ENCODE measurements at places on chromosomes 1 and 21.

GRCh38 chr1:118159569-118159968, 25.5 kb downstream of the SPAG17 start:
- no peak for DNase-seq

- DNase-seq: peak; percentile 72
These were observed 255.8 kb upstream of the CACYBP start for GRCh38 chr1:174743654-174744561.

- DNase-seq: no peak
These were observed 4.6 kb downstream of the ATP13A2 start for GRCh38 chr1:17007121-17007520.

DNA sequence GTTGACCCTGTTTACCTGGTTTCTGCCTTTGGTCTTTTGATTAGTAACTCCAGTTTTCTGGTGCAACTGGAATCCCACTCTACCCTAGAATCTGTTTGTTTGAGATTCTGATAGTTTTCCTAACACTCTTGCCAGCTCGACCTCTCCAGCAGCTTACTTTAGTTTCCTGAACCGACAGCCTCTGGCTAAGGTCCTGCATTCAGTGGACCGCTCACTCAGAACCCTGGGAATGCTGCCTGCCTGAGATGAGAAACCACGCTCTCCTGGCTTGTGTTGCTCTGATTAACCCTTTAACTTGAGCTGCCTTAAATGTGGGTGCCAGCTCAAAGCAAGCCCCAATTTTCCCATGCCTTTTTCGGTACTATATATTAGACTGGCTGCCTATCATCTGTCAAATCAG, 45.3 kb upstream of the SIPA1L2 start:
- no peak for DNase-seq

GRCh38 chr1:219587801-219588561, 24.9 kb downstream of the ZC3H11B start:
- no peak for DNase-seq

DNA sequence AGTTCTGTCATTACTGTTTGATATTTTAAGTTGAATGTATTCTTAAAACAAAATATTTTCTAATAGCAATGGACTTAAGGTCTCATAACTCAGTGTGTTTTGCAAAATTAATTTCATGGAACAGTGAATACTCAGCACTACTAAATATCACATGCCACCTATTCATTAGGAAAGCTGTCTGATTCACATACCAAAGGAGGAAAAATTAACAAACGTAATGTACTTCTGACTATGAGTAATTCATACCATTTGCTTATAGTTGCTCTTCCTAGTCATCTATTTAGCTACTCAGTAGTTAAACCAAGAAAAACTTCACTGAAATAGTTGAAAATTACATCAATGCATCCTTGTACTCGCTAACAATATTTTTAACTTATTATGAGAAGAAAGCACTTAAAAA, 35.2 kb downstream of the TP53BP2 start:
- no peak for DNase-seq

DNA sequence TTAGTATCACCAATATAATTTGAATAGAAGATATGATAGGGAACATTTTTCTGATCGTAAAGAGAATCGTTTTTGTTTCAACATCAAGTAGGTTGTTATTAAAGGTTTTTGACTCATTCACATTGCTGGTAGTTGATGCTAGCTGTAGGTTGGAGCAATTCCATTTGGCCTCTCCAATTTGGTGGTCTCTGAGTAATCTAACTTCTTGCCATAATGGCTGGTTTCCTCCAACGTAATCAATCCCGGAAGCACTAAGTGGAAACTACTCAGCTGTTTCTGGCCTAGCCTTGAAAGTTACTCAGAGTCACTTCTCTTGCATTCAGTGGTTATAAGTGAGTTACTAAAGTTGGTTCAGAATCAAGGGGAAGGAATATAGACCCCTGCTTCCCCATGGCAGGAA, 26.0 kb downstream of the RCOR3 start:
- no peak for DNase-seq

DNA sequence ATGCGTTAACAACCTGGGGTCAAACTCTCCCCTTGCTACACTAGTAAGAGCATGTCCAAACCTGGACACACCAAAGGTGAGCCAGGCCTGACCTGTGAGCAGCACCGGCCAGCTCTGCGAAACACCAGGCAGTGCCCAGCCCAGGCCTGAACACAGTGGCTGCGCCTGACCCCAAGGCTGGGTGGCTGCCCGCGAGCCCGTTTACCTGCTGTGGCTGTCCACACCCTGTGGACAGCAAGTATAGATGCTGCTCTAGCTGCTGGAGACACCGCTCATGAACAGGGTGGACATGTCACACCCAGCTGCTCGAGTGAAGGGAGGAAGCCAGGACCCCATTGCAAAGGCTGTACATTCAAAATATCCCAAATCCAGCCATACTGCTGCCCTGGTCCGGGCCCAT, 7.6 kb upstream of the CCDC27 start:
- no peak for DNase-seq

- no peak for DNase-seq
These were observed 207.5 kb downstream of the KCNK2 start for GRCh38 chr1:215290018-215290417.

DNA sequence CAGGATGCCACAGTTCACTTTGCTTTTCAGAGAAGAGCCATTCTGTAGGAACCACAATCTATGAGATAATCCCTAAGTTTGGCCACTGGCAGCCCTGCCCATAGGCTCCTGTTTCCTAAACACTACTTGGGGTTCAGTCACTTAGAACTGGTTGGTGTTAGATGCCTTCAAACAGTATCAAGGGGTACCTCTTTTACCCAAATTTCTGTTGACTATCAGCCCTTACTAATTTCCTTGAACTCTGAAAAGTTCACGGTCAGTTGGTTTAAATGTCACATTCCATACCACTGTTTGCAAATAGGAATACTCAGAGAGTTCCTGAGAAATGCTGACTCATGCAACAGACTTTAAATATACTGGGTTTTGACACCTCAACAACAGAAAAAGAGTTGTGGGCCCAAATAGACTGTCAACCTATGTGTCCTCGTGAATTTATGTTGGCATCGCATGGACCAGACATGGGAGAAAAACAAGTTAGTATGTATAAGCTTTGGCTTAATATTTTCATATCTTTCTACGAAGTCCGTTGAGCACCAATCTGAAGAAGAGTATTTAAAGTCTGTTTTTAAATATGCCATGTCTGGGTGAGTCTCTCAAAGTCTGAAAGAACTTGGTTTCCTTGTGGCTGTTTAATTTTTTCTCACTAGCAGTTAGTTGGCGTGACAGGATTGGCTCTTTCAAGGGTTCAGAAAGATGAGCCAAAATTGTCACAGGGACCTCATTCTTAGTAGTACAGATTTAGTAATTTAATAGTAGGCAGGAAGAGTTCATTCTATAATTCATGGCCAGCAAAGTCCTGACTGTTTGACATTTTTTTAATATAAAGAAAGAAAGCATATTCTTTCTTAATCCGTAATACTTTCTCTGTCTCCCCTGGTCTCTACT, 56.5 kb upstream of the ZNF326 start:
- DNase-seq: no peak

DNA sequence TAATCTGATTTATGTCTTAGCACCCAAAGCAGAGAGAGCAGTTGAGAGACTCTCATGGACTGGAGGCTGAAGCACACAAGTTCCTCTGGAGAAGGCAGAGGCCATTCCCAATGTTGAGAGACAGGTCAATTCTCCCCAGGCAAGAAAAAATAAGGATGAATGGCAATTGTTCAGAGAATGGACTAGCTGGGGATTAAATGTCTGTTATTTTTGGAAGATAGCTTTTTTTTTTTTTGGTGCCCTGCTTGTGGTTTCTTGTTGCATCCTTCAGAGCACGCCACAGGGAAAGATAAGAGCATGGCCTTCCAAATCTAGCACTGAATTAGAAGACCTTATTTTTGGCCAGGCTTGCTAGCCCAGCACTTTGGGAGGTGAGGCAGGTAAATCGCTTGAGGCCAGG, 65.6 kb upstream of the ERRFI1 start:
- no peak for DNase-seq

- DNase-seq: no peak
These were observed 150.3 kb downstream of the EDEM3 start for GRCh38 chr1:184604152-184604900.

DNA sequence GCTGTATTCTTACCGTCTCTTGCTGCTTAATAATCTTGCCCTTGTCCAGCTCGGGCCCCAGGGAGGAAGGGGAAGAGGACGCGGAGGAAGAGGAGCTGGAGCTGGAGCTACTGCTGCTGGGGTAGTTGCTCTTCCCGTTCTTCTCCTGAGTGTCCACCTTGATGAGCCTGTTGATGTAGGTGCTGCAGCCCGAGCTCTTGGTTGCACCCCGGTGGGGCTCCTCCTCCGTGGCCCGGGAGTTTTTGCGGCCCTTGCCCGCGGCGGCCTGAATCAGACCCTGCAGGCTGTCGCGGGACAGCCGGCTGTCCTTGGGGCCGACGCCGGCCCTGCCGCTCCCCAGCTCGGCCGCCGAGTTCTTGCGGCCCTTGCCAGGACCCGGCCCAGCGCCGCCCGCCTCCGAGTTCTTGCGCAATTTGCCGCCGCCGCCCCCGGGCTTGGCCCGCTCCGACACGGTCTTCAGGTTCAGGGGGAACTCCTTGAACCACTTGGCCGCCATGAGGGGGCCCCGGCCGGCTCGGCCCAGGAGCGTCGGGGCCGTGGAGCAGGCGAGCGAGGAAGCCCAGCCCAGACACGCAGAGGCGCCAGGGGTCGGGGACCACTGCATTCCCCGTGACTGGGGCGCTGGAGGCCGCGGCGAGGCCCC, 475 bp upstream of the TDRD10 start:
- peak; percentile 30 for DNase-seq

DNA sequence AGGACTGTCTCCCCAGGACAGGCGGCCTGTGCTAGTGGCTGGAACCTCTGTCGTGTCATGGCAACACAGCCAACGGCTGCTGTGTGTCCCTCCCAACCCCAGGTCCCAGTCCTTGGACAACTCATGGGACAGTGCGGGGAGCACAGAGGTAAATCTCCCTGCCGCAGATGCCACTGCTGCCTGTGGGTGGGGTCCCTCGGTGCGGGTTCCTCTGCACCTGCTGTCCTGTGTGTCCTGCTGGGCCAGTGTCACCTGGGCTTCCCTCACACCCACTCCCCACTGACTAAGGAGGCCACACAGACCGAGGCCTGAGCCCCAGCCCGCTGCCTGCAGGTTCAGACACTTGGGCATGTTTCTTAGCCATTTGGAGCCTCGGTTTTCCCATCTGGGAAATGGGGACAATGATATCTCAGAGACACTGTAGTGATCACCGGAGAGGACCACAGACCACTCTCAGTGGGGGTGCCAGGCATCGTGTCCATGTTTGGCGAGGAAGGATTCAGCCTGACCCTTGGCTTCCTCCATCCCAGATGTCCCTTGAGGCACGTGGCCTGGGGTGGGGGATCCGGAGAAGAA, 96.5 kb downstream of the SIK1 start:
- no peak for DNase-seq

GRCh38 chr1:9929431-9930385, 13.5 kb downstream of the LZIC start:
- no peak for DNase-seq

DNA sequence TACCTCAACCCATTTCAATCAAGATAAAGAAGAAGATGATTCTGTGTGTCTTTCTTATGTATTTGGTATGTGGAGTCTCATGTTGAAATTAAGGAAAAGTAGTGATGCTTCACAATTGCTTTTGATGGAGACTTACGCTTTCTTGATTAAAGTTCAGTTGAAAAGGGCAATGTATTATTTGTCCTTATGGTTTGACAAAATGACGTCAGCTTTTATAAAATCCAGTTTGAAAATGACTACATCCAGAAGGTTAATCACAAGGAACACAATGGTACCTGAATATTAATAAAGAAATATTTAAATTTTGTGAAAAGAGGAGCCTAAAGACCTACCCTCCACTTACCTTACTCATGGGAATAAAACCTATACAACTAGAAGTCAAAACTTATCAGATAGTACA, 4.4 kb downstream of the KRTAP26-1 start:
- DNase-seq: no peak

DNA sequence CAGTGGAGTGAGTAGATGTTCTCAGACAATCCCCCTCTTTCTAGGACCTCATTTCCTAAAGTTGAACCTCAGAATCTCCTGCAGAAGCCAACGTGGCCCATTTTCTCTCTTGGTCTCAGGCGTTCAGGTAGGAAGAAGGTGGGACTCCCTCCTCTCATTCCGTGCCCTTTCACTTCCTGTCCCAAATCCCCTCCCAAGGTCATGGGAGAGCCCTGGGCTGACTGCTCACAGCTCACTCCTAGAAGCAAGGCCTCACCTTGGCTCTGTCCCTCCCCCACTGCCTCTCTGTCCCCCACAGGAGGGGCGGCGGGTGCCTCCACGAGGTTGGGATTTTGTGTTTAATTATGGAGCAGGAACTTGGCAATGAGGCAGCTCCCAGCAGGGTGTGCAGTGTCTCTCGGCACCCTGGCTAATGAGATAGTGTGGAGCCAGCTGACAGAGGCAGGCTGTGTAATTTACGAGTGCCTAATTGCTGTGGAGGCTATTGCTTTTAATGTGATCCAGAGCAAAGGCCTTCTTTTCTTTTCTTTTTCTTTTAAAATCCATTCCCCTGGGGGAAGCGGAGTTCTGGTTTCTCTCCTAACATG, 9.1 kb upstream of the CDK18 start:
- DNase-seq: no peak

- no peak for DNase-seq
These were observed 14.7 kb downstream of the SZT2 start for GRCh38 chr1:43404353-43404752.

DNA sequence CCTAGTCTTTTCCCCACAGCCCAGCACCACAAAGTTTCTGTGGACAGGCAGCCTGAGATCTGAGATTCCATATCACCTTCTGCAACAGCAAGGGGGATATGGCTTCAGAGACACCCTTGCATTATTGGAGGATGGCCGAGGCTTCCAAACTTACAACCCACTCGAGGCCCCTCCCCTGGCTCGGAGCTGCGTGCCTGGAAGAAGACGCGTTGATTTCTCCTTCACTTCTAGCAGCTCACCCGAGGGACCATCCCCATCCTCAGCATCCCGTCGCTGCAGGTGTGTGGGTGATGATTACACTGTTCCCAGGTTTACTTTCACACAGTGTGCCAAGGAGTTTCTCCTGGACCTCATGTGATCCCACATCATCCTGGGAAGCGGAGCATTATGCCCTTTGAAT, 277.9 kb downstream of the MATN1 start:
- DNase-seq: no peak

DNA sequence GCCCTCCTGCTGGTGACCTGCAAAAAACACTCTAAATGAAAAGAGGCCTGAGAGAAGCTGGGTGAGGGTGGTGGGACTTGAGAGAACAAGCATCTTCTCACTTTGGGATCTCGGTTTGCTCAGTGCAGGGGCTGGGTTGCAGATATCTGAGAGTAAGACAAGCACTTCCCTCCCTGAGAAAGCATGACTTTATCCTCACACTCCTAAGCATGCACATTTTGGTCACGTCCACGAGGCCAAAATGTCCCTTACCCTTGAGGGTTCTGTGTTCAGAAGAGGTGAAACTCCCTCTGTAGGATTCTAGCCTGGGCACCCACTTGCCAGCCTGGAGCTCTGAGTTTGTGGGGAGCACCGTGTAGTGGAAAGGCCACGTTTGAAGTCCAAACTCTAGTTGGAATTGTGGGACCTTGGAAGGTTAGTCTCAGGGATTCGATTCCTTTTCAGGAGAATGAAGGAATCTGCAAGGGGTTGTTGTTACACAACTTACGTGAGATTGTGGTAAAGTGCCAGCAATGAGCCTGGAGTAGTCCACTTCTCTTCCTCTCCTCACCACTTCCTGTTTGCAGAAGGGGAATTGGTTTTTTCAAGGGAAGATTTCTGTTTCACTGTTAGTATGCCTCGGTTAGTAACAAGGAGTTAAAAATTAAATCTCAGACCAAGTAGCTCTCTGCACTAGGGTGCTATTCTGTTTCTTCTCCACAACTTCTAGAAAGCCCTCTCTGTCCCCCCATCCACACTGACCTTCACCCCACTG, 3.0 kb downstream of the FCAMR start:
- DNase-seq: peak; percentile 28
